NCI-H146 (cell line): ENCODE measurements at places on chromosomes 7 and 10.
A peak's percentile ranks its signal among the peaks of the same experiment; 100 is the strongest.

GRCh38 chr10:80278480-80278879, 11.0 kb downstream of the MAT1A start:
- no peak for DNase-seq

DNA sequence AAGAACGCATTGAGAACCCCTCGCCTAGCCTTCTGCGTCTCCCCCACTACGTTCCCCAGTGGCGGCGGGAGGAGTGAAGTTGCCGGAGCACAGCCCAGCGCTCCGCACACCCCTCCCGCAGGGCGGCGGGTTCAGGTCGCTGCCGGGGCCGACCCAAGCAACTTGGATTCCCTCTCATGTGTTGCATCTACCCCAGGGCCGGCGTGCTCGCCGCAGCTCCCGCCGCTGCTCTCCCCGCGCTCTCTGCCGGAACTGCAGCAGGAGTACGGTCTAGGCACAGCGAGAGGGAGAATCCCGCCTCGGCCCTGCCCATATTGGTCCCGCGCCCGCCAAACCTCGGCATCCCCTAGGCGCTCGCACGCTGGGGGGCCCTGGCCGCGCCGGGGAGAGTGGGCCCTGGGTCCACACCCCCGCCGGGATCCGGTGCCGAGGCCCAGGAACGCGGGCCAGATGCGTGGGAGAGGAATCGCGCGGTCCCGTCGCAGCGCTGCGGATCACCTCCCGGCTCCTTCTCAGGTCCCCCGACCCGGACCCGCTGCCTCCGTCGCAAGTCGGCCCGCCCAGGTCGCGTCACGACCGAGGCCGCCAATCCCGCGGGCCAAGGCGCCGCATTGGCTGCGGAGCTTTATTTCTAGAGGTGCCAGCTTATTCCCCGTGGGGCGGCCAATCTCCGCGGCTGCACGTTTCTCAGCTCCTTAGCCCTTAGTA, 648 bp upstream of the TMEM243 start:
- peak; percentile 83 for DNase-seq

DNA sequence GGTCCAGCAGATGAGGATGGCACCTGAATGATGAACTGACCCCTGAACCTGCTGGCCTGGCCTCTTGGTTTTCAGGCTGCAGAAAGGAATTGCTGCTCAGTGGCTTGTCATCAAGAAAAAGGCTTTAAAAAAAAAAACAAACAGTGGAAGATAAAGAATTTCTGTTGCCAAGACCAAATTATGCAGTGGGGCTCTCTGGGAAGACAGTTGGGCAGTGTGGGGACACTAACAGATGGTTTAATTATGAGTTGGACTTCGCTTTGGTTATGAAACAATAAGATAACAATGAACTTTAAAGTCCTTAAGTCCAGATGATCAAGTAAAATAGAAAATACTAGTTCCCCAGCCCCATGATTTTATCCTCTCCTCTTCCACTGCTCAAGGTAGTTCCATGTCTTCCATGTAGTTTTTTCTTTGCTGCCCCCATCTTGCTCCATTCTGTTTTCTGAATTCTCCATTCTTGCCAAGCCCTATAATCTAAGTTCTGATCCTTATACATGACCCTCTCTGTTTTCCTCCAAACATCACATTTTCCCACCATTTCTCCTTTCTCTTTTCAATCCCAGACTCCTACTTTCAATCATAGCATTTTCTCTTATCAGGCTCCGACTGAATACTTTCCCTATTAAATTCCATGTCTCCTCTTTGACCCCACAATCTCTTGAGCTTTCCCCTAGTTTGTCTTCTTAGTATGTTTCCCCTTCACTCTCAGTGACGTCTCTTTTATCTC, 52.6 kb downstream of the ANK3 start:
- no peak for DNase-seq

GRCh38 chr10:78504181-78504580, 470.5 kb downstream of the RPS24 start:
- no peak for DNase-seq

- peak; percentile 69 for DNase-seq
These were observed 12.5 kb downstream of the HABP2 start for GRCh38 chr10:113565364-113565763.

DNA sequence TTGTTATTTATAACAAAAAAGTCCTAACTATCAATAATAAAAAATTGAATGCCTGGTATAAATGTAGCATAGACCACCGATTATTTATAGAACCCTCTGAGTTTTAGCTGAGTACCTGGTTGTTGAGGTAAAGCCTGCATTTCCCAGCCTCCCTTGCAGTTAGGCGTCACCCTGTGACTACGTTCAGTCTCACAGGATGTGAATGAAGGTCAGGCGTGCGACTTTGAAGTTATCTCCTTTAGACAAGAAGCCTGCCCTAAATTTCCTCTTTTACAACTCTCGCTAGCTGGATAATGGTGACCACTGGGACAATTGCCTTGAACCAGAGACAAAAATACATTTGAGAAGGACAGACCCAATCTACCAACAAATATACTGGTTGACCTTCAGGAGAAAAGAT, 67.5 kb upstream of the TES start:
- DNase-seq = no peak

GRCh38 chr10:125060826-125061556, 99.4 kb downstream of the CTBP2 start:
- peak; percentile 54 for DNase-seq

GRCh38 chr7:17239683-17240521, 58.5 kb upstream of the AHR start:
- no peak for DNase-seq

DNA sequence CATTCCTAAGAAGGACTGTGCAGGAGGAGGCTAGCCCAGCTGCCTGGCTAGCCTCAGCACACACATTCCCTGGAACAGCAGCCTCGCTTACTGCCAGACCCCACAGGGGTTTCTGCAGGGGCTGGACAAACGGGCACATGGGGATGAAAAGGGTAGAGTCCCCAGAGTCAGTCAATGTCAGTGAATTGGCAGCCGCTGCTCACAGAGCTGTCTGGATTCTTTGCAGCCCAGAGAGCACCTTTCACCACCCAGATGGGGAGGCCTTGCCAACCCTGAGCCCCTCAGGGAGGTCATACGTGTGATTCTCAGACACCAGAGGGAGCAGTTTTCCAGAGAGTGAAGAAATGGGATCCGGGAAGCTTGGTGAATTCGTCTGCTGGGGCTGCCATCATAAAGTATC, 143.3 kb downstream of the KCNMA1 start:
- peak; percentile 28 for DNase-seq

GRCh38 chr7:115749924-115750323, 280.6 kb downstream of the TFEC start:
- DNase-seq = no peak
